NCI-H1436 treated with DMSO at 0.1 percent for 48 hours (cell line): ENCODE measurements at places on chromosomes 2 and 18.

DNA sequence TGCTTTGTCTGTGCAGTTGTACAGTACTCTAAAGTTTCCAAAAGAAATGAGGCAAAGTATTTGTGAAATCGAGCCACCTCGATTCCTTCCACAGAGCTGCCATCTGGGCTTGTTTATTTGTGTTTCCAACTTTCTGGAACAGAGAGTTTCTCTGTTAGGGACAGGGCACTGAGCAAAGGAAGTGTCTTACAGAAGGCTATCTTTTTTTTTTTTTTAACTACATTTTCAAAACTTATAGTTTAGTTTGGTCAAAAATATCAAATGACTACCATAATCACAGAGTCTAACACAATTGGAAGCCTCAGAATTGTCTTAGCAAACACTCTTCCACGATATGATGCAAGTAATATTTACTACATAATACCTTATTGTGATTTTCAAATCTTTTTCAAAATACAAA is 796 bp downstream of the RFTN2 start:
- DNase-seq = no peak

DNA sequence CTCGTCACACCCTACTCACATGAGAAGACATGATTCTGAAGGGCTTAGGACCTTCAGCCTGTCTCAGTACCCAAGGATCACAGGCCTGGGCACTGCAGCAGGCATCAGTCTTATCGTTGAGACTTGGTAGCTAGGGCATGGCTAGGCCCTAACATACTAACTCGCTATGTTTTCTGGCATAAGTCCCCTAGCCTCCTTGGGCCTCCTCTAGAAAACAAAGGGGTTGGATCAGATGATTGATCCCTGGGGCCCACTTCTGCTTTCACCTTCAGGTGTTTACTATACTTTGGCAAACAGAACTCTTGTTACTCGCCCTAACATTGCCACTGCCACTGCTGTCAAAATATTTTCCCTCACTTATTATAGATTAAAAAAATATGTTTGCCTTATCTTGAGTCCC is 44.2 kb downstream of the VSNL1 start:
- no peak for DNase-seq

DNA sequence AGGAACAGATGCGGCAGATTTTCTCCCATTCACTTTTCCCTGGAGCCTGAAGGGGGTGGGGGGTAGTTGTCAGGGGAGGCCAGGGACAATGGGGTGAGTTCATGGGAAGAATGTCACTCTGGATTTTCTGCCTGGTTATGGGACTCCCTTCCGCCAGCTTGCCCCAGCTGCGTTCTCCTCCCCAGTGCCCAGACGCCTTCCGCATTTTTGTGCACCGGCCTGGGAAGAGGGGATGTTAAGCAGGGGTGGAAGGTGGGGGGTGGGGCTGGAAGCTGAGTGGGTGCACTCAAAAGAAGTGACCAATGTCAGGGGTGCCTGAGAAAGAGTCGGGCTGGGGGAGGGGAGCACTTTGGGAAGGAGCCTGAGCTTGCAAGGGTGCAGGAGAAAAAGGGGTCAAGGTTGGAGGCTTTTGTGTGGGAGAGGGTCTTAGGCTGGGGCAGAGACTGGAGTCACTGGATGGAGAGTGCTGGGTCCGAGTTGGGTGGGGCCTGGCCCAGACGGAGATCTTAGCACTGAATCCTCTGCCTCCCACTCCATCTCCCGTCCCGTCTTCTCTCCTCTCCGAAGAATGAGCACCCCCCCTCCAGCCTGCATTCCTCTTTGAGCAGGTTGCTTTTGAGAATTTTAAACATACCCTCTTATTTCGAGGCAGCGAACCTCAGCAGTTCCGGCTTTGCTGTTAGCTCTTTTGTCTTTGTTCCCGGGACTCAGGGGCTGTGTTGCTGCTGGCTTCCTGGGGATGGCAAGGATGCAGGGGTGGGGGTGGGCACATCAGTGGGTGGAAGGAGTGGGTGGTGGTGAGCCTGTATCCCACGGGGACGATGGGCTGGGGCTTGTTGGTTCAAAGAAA is 2.7 kb downstream of the IGFBP2 start:
- DNase-seq = no peak

DNA sequence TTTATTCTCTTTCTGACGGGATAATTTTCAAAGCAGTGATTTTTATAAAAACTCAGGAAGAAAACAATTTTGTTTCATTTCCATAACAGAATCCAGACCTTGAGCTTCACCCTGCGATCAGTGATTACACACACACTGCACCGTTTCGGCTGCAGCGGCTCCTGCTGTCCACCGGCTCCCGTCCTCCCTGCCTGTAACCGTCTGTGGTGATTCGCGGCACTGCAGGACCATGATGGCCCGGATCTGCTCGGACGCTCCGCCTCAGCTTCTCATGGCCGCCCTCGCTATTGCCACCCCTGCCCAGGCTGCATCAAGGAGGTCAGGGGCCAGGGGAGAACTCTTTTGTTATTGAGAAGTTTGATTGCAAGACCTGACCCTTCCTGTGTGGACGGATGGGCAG is 246.1 kb downstream of the TWIST2 start:
- no peak for DNase-seq

DNA sequence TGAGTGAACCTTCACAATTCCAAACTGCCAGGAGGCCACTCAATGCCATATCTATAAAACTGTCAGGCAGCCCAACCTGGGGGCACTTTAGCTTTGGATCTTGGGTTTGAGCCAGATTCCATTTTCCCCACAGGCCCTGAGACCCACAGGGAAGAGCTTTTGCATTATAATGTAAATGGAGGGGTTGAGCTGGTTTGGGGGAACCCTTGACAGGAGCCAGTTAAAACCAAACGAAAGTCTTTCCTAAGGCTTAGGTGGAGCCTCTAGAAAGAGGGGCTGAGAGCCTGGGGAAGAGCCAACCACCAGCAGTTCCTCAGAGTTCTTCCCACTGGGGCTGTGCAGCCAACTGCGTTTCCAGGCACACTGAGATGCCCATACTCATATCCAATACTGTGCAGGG is 42.7 kb downstream of the BCL11A start:
- DNase-seq = no peak
